ENCODE measurements at places on chromosomes 4 and X.

GRCh38 chrX:100720301-100720700 is 11.6 kb downstream of the SYTL4 start:
- DNase-seq = no peak

GRCh38 chrX:26352891-26353430 is 137.0 kb downstream of the MAGEB5 start:
- no peak for DNase-seq

DNA sequence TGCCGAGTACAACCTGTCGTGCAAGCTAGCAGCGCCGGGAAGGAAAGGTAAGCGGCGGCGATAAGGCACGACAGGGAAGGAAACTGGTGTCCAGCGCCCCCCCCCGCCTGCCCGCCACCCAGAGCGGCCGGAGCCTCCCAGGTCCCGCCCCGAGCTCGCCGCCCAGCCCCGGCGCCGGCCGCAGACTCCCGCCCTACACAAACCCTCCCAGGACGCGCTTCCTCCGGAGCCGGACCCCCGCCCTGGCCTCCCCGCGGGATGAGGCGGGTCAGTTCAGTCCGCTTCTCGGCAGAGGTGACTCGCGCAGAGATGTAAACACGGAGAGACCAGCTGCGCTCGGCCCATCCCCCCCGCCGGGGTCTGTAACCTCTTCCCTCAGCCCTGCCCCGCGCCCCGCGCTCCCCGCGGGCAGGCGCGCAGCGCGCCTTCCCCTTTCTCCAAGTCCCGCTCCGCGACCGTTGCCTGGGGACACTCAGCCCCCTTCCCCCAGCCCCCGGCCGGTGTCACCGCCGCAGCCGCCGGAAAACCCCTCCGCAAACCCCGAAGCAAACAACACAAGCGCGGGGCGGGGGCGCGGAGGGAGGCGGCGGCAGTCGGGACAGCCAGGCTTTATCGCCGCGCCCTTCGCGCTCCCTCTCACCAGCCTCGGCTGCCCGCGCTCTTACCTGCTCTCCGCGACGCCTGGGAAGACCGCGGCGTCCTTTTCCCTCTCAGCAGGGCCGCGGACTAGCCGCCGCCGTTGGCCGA is 543 bp downstream of the ELF2 start:
- peak; percentile 91 for DNase-seq

DNA sequence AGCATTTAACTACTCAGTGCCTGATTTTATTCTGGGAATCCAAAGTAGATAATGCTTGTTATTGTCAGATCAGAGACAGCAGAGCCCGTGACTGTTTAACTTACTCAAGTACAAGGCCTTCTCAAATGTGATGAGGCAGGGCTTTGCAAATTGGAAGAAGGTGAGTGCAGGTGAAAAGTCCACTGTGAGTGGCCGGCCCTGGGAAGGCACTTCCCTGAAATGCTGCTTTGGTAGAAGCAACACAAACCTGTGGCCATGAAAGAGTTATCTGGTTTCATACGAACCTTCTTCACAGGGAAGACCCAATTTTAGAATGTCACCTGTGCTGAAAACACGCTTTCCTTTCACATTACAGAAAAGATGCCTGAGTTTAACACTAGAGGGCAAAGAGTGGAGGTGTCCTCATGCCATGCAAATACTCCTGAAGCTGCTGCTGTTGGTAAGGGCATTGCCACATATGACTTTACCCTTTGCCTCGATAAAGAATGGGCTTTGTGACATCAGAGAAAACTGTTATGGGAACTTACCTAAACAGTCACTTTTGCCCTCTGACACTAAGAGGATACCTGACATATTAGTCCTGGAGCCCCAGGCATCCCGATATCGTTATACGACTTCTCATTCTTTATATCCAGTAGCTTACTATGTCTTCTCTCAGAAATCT is 8.0 kb downstream of the PPARGC1A start:
- no peak for DNase-seq

DNA sequence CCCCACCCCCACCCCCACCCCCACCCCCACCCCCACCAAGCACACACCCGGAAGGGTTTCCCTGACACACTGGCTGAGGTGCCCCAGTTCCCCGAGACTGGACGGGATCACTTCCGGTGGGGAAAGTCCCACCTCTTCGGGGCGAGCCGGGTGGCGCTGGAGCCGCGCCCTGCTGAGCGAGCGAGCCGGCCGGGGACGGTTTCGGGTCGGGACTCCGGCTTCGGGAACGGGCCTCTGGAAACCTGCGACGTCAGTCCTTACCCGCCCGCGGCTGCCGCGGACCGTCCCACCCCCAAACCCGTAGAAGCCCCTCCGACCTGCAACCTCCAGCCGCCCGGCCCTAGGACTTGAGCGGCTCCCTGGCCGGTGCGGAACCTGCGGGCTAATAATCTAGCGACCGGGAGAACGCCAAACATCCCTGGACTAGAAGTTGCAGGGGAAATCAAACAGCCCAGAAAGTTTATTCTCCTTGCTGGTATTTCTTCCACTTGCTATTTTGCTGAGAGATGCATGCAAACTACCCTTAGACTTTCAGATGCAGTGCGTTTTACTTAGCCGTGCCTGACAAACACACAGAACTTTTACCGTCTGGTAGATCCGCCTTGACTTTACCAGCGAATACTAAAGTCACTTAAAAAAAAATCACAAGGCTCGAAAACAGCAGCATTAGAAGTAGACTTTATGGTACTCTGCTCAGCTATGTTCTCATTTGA is 991 bp downstream of the RAP2C start:
- DNase-seq = peak; percentile 84

DNA sequence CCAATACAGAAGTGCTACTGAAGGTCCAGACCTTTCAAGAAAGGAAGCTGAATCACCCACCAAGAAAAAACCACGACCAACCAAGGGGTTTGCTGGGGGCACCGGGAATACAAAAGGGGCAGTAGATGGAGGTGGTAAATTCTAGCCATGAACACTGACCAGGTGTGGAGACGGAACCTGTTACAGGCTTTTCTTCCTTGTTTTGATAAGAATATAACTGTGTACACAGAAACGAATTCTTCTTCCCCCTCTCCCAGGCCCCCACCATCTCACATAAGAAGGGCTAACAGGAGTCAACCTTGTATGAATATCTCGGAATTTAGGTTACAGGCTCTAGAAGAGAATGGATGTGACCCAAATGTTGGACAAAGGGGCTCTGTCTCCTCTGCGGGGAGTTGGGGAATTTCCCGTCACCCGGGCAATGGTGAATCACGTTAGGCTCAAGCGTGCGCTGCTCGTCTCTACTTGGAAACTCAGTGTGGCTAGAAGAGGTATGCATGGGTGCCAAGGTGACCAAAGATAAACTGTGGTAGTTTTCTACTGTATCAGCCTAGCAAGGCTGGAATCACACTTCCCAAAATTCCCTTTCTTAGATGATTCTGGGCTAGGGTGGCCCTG is 87.0 kb downstream of the AFAP1 start:
- no peak for DNase-seq

DNA sequence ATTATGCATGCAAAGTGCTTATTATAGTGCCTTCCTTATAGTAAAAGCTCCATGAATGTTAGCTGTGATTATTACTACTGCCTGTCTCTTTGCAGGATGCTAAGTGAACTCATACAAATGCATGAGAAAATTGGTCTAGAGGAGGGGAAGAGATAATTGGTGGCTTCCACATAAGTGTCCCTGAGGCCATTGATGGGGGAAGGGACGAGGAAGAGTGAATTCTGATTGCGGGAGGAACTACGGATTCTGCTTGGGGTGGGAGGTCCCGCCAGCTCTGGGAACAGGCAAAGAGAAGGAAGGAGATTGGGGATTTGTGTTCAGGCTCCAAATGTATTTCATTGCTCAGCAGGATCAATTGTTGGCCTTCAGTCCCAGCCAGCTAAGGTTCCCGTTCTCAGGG is 11.6 kb upstream of the ARHGAP36 start:
- no peak for DNase-seq

- DNase-seq = no peak
Observed at GRCh38 chrX:38886112-38886511, 84.9 kb downstream of the MID1IP1 start.

- peak; percentile 45 for DNase-seq
Observed at GRCh38 chr4:42570221-42570620, 86.7 kb downstream of the ATP8A1 start.

DNA sequence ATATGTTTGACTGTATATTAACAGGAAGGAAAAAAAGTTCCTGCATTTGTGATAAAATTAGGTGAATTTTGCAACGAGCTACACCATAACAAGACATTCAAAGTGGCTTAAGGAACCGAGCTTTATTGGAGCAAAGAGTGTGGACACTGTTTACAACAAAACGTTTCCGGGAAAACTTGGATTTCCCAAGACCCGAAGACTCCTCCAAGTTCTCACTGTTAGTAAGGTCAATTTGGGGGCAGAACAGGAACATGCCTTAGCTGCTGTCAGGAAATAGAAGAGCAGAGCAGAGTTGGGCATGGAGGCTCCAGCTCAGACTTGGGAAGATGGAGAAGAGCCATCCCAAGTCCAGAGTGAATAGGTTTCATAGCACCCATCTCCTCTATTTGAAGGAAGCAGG is 16.5 kb downstream of the ADH6 start:
- DNase-seq = no peak

- no peak for DNase-seq
Observed at GRCh38 chr4:4541040-4541631, 712 bp downstream of the STX18 start.

DNA sequence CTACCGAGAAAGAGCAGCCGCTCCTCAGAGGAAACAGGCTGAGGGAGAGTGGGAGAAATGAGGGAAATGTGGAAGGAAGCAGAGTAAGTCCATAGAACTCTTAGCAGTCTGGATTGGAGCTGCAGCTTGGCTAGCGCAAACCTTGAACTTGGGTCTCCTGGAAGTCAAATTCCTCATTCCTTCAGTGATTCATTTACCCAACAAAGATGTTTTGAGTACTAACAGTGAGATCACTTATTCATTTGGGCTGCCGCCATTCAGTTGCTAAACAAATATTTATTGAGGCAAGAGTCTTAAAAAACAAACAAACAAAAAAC is 51.5 kb downstream of the SEL1L3 start:
- DNase-seq = no peak

- no peak for DNase-seq
Observed at GRCh38 chr4:175306436-175306835, 388.3 kb downstream of the ADAM29 start.

GRCh38 chrX:100710816-100711215 is 21.1 kb downstream of the SYTL4 start:
- no peak for DNase-seq

DNA sequence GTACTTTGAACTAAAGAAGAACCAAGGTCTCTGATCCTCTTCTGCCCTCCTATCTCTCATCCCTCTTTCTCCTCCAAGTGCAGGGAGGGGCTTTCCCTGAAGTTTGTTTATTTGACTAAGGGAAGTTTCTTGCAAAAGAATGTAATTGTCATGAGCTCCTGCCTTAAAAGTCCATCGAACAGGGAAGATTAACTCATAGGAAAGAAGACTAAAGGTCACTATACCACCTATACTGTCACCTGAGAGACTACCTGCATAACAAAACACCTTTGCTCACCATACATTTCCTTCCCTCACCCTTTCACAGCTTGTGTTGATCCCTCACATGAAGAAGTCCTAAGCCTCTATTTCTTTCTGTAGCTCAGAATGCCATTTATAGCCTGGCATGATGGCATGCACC is 59.4 kb upstream of the C4orf54 start:
- DNase-seq = no peak

DNA sequence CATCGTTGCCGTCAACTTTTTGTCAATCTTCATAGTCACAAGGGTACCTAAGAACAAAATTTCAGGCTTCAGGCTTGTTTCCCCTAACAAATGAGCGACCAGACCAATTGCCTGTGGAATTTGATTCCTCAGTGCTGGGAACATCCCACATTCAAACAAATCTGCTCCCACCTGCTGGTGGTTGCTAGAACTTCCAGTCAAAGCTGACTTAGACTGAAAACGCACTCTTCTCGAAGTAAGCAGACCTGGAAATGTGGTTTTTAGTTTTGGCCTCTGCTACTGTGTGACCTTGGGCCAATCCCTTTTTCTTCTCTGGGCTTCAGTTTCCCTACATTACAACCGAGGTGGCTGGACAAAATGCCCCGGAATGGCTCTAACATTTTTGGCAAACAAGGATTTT is 1.8 kb upstream of the GABRQ start:
- DNase-seq = no peak

DNA sequence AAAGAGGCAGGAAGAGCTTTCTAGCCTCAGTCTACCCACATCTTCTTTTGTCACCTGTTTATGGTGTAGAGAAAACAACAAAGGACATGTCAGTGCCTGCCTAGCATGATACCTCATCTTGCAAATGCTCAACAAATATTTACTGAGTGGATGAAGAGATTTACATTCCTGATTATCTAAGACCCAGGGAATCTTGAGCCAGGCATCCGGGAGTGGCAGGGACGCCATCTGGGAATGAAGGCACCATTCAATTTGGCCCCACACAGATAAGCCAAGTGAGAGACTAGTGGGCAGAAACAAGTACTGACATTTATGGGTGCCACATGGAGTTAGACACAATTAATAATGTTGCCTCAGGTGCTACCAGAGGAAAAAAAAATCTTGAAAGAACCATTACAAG is 36.8 kb upstream of the CASK start:
- DNase-seq = no peak

- DNase-seq = no peak
Observed at GRCh38 chr4:64781737-64782326, 372.6 kb upstream of the TECRL start.

DNA sequence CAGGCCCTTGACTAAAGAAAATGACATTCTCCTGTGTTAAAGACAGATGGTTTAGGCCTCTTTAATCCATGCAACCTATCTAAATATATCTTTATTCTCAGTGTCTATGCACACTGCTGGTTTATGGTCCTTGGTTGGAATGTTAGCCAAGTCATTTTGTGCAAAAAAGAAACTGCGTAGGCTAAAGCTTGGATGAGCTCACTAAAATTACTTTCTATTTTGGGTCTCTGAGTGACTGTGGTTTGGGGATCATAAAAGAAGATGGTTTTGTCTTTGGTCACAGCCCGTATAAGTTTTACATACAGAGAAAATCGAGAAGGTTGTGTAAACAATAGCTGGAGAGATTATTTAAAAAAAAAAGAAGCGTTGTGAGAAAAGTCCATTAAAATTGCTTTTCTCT is 443.6 kb downstream of the UBE2NL start:
- no peak for DNase-seq

- DNase-seq = no peak
Observed at GRCh38 chr4:124118061-124118460, 594.5 kb downstream of the ANKRD50 start.

DNA sequence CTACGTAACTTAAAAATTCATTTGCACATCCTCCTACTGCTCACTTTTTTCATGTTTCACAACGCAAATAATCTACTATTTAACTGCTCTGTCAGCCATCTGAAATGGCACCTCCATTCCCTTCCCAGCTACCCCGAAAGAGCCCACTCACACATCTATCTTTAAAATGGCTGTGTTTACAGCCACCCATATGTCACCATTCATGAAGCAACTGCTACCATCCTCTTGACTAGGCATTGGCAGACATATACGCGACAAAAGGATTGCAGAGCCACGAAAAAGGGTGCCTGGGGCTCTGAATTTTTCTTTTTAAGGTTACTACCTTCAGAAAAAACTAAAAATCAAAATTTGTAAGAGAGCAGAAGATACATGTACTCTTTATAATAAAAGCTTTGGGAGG is 11.5 kb downstream of the SH3RF1 start:
- no peak for DNase-seq

GRCh38 chr4:166432842-166433241 is 559.8 kb downstream of the TLL1 start:
- no peak for DNase-seq

Measured in ecto neural progenitor cell (in vitro differentiated cells).